ENCODE measurements at places on chromosomes 3 and 15.

- DNase-seq, result no peak
Measured at GRCh38 chr3:45173776-45174175, 27.6 kb upstream of the CDCP1 start.

DNA sequence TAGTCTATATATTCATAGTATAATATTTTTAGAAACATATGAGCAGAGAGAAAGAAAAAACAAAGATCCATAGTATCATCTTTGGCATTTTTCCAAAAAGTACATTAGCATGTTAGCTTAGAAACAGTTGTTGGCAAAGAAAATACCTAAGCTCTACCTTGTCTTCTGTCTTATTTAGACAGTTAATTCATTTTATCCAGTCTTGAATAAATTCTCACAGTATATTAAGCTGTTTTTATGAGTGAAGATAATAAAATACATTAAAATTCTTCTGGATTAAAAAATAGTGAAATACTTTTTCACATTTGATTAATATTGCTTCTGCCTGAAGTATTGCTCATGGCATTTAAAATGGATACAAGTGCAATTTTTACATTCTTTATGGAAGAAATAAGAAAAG, 145.2 kb downstream of the ZIC1 start:
- no peak for DNase-seq

DNA sequence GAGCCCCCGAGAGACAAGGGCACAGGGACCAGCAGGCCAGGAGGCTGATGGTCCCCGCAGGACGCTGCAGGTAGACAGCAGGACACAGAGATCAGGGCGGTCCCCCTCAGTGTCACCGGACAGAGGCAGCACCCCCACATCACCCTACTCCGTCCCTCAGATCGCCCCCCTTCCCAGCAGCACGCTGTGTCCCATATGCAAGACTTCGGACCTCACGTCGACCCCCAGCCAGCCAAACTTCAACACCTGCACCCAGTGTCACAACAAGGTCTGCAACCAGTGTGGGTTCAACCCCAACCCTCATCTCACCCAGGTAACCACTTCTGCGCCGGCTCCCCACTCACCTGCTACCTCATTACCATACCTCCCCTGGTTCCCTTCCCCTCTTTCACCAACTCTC, 49.1 kb upstream of the APEH start:
- DNase-seq, result no peak

DNA sequence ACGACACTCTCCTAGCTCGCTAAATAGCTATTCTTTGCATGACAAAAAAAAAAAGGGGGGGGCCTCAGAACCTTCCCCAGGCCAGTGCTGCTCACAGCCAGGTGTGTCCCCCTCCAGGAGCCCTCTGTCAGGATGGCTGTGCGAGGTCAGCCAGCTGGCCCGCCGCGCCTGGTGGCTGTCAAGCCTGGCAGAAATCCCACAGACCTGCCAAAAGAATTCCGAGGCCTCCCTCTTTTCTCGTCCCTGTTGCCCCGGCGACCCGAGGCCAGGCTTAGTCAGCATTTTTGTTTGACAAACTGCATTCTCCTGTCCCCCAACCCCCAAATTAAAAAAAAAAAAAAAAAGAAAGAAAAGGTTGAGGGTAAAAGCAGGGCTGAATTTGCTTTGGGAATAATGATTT, 61.9 kb downstream of the TM4SF4 start:
- no peak for DNase-seq

DNA sequence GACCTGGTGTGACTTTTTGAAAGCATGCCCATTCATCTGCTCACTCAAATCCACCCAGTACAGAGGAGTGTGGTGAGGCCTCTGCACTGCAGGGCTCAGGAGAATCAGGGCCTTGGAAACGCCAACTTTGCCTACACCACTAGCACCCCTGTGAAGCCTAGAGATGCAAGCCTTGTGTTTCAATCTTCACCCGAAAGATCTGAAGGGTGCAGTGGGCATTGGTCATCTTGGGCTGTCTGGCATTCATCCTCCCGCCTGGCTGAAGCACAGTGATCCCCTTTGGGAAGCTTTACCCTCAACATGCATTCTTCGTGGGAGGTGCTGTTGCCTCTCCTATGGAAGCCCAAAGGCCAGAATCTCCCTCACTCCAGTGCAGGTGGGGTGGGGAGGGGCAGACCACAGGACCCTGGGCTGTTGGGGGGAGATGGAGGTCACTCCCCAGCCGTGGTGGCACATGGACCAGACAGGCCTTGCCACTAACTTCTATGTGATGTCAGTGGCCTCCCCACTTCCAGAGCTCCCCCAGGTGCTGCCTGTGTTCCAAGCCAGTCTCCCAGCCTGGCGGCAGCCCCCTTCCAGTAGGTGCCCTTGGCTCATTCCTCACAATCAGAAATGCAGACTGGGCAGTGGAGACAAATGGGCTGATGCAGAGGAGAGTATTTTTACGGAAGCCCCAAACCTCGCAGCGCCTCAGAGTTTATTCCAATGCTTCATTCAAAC, 92.5 kb downstream of the ADAMTS17 start:
- no peak for DNase-seq

- no peak for DNase-seq
Measured at GRCh38 chr15:33934396-33934795, 33.9 kb upstream of the CHRM5 start.

GRCh38 chr3:154886437-154886836, 193.7 kb upstream of the MME start:
- no peak for DNase-seq

DNA sequence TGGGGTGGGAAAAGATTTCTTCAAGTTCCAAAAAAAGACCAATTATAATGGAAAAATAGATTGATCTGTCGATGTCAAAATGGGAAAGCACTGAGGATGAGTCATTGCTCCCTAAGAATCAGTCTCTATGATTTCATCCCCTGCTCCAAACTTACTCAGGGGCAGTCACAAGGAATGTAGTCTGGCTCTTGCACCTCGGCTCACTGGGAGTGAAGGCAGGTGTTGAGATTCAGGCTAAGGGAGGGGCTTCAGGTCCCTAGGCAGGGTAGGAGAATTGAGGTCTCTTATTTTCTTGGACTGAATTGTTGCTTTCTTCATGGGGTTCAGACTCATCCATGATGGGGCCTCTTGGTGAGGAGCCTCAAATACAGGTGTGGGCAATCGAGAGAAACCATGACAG, 14.2 kb downstream of the ESYT3 start:
- no peak for DNase-seq

DNA sequence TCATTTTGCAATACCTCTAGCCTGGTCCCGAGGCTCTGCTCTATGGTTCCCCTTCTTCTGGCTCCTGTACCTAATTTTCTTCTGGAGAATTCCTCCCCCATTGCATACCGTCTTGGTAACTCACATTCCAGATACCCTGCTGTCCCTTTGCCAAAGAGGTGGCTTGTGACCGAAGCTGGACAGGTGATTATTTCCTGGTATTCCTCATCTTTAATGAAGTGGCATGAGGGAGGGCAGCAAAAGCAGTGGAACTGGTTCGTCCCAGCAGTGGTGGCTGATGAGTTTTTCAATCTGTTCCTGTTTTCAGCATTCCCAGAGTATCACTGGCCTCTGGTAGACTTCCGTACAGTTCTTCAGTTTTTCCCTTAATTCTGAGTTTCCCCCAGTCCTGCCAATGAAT, 186.2 kb upstream of the CADPS start:
- DNase-seq, result no peak

- no peak for DNase-seq
Measured at GRCh38 chr3:81470524-81471278, 290.7 kb downstream of the GBE1 start.

GRCh38 chr15:66287461-66288057, 5.8 kb upstream of the DIS3L start:
- DNase-seq, result no peak

DNA sequence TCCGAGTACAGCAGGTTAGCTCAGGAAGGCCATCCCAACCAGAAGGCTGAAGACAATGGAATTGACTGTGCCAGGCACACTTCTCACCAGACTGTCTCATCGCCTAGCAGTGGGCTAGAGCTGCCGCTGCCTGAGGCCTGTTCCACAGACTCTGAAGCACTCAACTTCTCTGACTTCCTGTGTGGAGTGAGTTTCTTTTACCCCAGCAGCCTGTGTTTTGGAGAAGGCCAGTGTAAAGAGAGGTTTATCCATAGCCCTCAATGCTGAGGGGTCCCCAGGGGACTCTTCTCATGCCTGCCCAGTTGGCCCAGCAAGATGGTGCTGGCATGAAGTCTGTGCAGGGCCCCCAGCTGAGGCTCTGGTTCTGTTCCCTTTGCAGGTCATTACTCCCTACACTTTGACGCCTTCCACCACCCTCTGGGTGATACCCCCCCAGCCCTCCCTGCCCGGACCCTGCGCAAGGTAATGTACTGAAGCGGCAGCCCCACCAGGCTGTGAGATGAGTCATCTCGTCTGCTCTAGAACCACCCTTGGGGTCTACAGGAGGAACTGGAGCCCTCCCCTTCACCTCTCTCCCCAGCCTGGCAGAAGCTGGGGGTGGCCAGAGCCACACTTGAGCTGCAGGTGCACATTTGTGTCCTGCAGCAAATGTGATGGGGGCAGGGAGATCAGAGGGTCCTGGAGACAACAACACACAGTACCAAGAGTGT, 5.2 kb upstream of the MANF start:
- no peak for DNase-seq

- DNase-seq, result no peak
Measured at GRCh38 chr15:40296561-40297230, 11.0 kb downstream of the PLCB2 start.

GRCh38 chr15:89197503-89197971, 23.8 kb downstream of the RLBP1 start:
- DNase-seq, result peak; percentile 28

GRCh38 chr3:43752905-43753304, 62.2 kb downstream of the ABHD5 start:
- DNase-seq, result no peak

GRCh38 chr3:195102609-195103467, 168.1 kb downstream of the XXYLT1 start:
- no peak for DNase-seq

DNA sequence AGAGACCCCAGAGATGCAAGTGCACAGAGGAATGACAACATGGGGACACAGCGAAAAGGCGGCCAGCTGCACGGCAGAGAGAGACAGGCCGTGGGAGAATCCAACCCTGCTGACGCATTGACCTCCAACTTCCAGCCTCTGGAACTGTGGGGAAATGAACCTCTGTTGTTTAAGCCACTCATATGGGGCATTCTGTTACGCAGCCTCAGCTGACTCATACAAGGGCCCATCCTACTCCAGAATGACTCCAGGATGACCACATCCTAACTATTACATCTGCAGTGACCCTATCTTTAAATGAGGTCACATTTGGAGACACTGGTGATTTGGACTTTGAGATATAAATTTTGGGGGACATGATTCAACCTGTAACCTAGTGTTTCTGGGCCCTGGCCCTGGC, 44.0 kb downstream of the KLF15 start:
- DNase-seq, result no peak

- peak; percentile 94 for DNase-seq
Measured at GRCh38 chr15:40754883-40755811, at the start of gene RMDN3. TSS of gene RMDN3 (minus strand) at chr15:40755254. CDS start at chr15:40754783, 471 bp downstream.

DNA sequence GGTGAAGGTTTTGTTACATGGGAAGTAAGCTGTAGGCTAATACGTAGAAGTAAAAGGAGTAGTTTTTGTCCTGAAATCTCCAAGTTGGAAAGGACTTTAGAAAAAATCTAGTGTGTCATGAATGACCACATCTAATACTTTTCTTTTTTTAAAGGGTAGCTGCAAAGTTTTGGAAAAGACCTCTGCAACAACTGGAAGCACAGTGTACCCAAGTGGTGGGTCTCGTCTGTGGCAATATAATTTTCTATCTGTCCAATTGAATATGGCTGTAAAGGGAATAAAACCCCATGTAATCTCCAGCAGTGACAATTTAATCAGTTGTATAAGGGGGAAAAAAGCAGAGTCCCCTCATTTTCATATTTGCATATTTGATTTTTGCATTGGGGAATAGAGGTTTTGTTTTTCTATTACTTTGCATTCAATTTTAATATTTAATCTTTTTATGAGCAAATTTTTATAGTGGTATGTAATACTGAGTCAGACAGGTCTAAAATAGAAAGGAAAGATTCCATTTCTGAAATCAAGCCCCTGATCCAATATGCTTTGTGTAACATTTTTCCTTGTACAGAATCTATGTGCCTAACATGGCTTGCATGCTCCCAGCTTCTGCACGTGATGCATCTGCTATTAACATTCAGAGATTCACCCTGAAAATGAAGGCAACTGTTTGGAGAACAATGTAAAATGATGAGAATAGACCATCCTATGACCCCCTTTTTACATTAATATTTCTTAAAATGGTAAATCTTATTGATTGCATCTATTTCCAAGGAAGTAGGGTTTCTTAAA, 531.4 kb downstream of the ZIC1 start:
- DNase-seq, result no peak

- DNase-seq, result no peak
Measured at GRCh38 chr3:194091141-194091540, 44.8 kb upstream of the HES1 start.

GRCh38 chr15:83930392-83931212, 276.7 kb downstream of the ADAMTSL3 start:
- DNase-seq, result no peak

- peak; percentile 63 for DNase-seq
Measured at GRCh38 chr3:14598143-14598569, 53.4 kb upstream of the CCDC174 start.

All from stimulated activated CD4-positive, alpha-beta T cell treated with anti-CD3 and anti-CD28 coated beads, Interleukin-4, amount 100 ng/mL, for 48 hours (primary cell).